ENCODE measurements at places on chromosomes 1 and 21.

DNA sequence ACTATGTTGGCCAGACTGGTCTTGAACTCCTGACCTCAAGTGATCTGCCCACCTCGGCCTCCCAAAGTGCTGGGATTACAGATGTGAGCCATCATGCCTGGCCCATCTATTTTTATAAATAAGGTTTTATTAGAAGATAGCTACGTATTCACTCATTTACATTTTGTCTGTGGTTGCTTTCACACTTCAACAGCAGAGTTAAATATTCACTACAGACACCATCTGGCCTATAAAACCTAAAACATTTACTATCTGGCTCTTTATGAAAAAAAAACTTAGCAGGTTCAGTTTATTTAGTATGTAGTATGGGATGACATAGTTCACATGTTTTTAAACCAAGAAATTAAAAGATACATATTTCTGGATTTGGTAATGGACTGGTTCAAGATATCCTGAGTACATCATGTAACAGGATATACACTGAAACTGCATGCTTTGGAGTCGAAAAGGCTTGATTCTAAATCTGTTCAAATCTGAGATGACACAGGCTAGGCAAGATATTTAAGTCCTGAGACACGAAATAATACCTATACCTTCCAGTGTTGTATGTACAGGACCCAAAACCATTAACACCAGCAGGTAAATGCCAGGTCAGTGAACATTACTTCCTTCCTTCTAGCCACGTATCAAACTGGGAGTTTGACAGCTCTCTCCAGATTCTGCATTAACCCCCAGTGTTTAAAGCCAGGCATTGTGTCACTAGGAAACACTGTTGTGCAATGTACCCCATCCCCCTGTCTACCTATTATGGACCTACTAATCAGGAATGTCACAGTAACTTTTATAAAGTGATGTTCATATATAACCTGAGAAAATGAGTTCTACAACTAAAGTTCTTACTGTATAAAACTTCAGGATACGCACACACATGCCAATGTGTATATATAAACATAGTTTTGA is 54.3 kb upstream of the SDC3 start:
- no peak for DNase-seq

- no peak for DNase-seq
These were observed 675 bp downstream of the MYSM1 start for GRCh38 chr1:58699011-58699762.

- no peak for DNase-seq
These were observed 56.7 kb downstream of the MRPS6 start for GRCh38 chr21:34129901-34130715.

GRCh38 chr1:208264469-208265121 is 20.4 kb upstream of the PLXNA2 start:
- DNase-seq = no peak

DNA sequence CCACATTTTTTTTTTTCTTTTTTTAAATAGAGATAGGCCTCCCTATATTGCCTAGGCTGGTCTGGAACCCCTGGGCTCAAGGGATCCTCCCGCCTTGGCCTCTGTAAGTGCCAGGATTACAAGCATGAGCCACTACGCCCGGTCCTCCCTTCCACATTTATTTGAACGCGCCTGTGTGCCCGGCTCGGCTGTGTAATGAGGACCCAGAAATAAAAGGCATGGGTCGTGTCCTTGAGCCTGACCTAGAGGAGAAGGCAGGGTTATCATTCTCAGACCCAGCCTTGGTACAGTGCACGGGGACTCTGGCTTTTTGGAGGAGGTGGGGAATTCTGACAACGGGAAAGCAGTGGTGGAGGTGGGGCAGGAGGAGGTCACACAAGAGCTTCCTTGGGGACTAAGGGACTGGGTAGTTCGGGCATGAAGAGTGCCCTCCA is 841 bp downstream of the CENPF start:
- DNase-seq = no peak

DNA sequence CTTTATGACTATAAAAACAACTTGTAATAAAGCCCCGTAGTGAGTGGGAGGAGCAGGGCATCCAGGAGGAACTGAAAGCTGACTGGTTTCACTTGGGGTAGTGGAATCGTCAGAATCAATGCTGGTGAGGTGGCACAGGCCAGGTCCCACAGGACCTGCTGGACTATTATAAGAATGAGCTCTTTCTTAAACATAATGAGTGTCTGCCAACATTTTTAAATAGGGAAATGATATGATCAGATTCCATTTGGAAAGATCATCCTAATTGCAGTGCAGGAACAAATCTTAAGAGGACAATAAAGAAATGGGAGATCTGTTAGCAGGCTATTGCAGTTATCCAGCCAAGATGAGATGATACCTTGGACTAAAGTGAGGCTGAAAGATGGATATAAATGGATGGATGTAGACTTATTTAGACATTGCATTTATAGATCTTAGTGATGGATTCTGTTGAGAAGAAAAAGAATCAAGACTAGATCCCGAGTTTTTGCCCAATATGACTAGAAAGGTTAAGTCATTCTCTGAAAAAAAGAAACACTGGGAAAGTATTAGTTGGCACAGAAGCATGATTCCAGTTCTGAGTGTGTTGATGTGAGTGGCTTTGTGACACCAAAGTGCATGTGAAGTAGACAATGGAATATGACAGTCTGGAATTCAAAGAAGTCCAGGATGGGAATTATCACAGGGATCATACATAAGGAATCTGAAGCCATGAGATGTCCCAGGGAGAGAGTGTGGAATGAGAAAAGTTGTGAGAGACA is 153.3 kb upstream of the SGIP1 start:
- no peak for DNase-seq

DNA sequence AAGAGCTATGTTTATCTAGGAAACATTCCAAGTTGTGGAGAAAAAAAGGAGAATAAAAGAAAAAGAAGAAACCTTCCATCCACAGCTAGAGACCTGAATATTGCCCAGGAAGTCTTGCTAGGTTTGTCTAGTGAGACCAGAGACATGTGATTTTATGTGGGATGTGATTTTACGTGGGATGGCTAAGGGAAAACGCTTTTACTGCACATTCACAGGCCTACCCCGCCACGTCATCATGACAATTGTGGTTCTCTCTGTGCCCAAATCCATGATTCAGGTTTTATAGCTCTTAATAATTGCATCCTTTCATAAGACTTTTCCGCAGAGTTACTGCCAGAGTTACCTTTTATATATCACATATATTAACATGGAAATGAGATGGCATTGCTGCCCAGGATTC is 86.4 kb upstream of the SSX2IP start:
- DNase-seq = no peak

- no peak for DNase-seq
These were observed 147.2 kb downstream of the CRB1 start for GRCh38 chr1:197415221-197415620.

DNA sequence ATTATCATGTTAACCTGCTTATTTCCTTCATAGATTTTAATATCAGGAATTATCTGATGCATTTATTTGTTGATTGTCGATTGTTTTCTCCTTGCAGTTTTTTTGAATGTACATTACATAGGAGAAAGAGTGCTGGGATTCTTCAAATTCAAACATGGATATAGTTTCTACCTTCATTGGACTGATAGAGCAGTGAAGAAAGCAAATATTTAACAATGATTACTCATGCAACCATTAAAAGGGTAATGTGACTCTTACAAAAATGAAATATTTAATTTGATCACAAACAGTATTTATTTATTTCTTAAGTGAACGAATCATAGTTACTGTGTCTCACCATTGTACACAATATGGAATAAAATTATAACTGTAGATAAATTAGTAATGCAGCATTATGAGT is 350.9 kb downstream of the BRINP3 start:
- no peak for DNase-seq

- no peak for DNase-seq
These were observed 122.6 kb upstream of the ZNHIT6 start for GRCh38 chr1:85830837-85831236.

- DNase-seq = no peak
These were observed 14.9 kb downstream of the SLC26A9 start for GRCh38 chr1:205928317-205928716.

DNA sequence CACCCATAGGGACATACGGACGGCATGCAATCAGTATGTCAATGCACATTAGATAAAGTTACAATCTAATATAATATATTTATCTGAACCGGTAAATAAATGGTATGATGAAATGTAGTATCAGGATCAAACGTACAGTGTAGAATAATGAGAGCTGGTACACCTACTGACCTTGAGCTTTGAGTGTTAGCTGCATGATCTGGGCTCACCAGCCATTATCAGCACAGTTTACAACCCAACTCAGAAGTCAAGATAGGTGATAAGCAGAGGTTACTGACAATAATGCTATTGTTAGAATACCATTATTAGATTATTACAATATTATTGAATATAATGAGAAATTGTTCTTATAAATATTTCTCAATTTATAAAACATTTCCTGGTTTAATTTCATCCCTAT is 103.0 kb upstream of the ESRRG start:
- DNase-seq = no peak

- no peak for DNase-seq
These were observed 25.7 kb upstream of the PEX10 start for GRCh38 chr1:2438038-2438437.

DNA sequence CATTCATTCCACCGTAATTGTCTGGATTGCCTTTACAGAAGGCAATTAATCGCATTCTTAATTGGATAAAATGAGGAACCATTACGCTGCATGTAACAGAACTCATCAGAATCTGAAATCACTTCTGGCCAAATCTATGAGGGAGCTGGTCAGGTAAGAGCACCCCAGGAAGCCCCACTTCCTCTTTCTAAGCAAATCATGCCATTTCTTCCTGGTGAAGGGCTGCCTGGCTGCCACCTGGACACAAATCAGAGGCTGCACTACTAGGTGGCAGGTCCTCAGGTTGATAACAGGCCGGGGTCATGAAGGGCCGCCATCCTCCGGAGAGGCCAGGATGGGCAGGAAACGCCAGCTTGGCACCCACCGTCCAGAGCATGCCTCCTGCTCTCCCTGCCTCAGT is 73.7 kb downstream of the CAPZB start:
- no peak for DNase-seq

DNA sequence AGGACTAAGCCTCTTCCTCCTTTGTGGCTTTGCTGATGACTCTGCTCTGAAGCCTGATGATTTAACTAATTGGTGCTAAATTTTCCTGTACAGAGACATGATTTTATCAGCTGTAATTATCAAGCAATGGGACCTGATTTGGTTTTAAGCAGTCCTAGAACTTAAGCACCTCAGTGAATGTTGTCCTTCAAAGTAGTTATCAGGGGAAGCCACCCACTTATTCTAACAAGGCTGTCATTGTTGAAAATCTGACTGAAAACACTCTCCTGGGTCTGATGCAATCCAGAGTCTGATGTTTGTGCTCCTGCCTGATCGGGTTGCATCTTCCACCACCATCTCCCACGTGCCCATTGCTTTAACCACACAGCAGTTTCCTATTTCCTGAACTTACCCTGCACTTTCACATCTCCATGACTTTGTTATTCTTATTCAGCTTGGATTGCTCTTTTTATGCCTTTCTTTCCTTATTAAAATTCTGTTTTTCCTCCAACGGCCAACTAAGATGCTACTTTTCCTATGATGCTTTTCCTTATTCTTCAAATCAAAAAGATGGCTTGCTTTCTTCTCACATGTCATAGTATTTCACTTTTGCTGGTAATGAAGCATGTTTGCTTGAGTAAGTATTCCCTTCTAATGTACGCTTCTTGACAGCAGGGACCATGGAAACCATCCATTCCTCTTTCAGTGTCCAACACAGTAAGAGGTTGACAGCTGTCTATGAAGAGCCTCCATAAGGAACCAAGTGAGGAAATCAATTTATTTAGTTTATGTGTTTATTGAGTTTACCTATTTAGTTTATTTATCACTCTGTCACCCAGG is 55.0 kb downstream of the S1PR1 start:
- no peak for DNase-seq

DNA sequence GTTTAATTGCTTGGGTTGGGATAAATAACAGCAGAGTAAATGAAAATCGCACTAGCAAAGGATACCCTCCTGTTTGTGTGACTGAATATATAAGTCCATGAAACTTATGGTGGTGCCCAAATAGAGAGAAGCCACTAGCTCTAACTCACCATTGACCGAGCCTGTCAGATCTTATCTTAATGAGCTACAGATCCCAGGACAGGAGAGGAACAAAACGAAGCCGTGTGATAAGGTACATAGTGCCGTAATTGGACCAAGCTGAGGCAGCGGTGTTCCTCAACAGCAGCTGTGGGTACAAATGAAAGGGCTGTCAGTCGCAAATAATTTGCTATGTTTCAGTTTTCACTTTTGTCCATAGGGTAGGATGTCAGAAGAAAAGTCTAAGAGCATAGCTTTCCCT is 276.1 kb downstream of the PTBP2 start:
- DNase-seq = no peak

DNA sequence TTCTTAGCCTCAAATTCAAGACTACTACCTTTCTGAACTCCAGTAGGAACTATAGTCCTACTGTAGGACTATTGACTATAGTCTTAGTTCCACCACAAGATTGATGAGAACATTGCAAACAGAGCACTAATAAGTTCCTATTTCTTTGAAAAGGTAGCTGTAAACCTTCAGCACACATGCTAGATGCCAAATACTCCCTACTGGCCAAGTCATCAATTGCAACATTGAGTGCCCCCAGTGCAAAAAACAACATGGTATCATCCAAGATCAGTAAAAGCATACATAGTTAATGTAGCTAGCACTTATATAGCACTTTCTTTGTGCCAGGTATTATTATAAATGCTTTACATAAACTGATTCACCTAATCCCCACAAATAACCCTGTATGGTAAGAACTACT is 99.8 kb downstream of the MRPL39 start:
- DNase-seq = no peak

DNA sequence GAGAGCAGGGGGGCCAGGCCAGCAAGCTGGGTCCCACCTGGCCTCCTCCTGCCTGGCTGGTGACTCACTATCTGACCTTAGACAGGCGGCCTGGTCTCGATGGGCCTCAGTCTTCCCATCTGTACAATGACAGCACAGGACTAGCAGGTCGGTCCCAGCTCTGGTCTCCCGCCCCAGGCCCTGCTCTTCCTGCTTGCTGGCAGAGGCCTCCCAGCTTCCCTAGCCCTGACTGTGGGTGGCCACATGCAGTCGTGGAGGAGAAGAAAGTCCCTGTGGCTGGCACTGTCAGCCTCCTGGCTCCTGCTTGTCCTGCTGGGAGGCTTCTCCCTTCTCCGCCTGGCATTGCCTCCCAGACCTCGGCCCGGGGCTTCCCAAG is 817 bp downstream of the EXTL1 start:
- DNase-seq = no peak

DNA sequence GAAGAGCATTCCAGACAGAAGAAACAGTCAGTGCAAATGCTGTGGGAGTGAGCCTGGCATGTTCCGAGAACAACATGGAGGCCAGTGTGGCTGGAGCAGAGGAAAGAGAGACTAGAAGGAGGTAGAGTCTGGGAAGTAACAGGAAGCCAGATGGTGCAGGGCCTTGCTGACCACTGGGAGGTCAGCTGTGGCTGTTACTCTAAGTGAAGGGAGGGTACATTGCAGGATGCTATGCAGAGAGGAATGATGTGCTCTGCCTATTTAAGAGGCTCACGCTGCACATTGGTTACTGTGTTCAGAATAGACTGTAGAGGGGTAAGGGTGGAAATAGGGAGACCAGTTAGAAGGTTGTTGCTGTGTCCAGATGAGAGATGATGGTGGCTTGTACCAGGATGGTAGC is 88.6 kb upstream of the CACNA1E start:
- no peak for DNase-seq
